ENCODE measurements at places on chromosomes 3 and 15. TPM values are rescaled to one million over a fixed set of nuclear protein-coding genes. Genes with fewer than 3 reads are reported as not detected.

DNA sequence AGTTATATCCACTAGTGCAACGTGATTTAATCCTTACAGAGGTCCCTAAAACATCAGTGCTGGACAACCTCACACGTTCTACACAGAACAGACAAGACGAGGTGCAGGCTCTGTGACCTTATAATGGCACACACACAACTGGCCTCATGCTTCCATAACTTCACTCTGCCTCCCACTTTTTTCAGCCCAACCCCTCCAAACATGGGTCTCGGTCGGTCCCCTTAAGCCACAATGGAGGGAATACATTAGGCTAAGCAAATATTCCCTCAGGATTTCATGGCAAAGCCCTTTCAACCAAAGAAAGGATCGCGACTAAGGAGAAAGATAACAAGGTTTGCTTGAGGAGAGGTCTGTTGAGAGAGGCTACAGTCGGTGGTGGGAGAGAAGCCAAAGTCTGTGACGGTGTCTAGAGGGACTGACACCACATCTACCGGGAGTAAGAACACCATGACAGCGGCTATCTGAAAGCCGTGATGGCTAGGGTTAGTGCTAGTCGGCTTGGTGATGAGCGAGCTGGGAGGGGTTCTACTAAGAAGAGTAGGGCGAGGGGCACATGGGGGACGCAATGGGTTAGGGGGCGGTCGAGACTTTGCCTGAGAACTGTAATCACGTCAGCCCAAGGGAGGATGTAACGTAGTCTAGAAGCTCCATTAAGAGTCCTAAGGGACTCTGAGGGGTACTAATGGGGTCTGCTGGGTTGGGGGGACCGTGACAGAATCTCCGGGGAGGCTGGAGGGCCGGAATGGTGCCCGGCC lies 1.0 kb downstream of the MYO9A start:
- peak; percentile 27 for DNase-seq
- H3K27ac ChIP-seq, result peak overlapping the region; percentile 62
- H3K36me3 ChIP-seq, result no peaks in the 10 kb centered on the region
- peaks cover 4% of the 10 kb centered on the region for H3K4me1 ChIP-seq
- peak overlapping the region; percentile 91 for H3K4me3 ChIP-seq

DNA sequence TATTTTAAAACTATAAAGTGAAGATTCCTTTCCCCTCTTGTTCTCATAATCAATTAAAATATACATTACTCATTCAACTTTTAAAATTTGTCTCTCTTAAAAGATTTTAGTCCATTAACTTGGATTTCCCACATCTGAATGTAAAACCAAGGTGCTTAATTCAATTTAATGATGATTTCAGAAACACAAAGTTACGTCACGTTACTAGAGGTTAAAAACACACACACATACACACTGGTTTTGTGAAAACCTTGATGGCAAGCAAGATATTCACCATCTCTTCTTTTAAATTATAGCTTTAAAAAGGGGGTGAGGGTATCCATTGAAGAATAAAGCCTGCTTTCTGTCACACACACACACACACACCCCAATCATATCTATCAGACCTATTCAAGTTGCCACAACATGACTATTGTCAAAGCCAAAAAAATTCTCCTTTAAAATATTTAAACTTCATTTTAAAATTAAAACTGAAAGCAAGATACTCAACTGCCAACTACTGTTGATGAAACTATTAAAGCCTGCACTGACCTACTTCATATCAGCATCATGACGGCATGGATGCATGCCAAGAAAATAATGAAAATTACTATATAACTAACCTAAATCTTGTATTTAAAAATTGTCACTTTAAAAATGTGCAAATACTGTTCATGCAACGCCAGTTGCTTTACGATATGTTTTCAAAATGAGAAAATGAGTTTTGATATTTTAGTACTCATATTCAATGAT lies 2.1 kb downstream of the RFX7 start:
- H3K27me3 ChIP-seq, result no peaks in the 10 kb centered on the region
- no peaks in the 10 kb centered on the region for H3K36me3 ChIP-seq
- H3K4me3 ChIP-seq, result no peak overlapping the region
- no peak overlapping the region for H3K27ac ChIP-seq
- no peak for DNase-seq

C3orf49 gene
- total RNA-seq, result not detected

DNA sequence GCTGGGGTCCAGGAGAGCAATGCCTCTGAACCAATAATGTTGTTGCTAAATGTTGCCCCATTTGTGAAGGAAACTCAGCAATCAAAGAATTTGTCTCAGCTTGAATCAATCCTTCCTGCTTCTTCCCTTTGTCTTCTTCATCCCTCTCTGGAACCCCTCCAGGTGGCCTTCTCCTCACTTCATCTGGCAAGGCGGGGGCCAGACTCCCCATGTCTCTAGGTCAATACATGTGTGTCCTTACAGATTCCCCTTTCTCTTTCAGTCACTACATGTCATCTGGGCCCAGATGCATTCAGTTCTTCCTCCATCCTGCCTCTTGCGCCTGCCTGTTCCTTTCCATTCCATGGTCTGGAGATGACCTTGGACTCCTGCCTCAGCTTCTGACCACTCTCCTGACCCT lies 8.0 kb upstream of the LTF start:
- no peak overlapping the region for H3K27ac ChIP-seq
- no peaks in the 10 kb centered on the region for H3K27me3 ChIP-seq
- peaks cover 26% of the 10 kb centered on the region for H3K4me1 ChIP-seq
- H3K36me3 ChIP-seq, result no peaks in the 10 kb centered on the region
- no peak overlapping the region for H3K4me3 ChIP-seq

GRCh38 chr3:114450008-114450596 lies 156.3 kb downstream of the TIGIT start:
- H3K4me3 ChIP-seq, result no peak overlapping the region
- H3K27ac ChIP-seq, result peak overlapping the region; percentile 86
- H3K36me3 ChIP-seq, result no peaks in the 10 kb centered on the region
- H3K4me1 ChIP-seq, result peaks cover 23% of the 10 kb centered on the region
- H3K27me3 ChIP-seq, result no peaks in the 10 kb centered on the region

PRTG gene
- total RNA-seq, result 0.22 TPM

DNA sequence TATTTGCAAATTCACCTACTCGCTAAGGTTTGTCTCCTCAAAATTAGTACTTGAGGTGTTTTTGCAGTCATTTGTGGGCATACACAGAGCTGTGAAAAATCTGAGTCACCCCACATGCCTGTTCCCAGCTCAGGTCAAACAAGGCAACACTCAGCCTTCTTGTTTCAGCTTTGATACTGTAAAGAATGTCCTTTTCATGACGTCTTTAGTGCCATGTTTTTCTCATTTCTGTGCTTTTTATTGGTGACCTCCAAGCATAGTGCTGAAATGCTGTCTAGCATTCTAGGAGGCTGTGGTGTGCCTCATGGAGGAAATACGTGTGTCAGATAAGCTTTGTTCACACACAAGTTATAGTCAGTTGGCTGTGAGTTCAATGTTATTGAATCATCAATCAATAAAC lies 8.8 kb downstream of the CAPN3 start:
- H3K4me3 ChIP-seq, result no peak overlapping the region
- H3K36me3 ChIP-seq, result no peaks in the 10 kb centered on the region
- H3K27me3 ChIP-seq, result no peaks in the 10 kb centered on the region

- H3K27me3 ChIP-seq, result no peaks in the 10 kb centered on the region
- H3K36me3 ChIP-seq, result no peaks in the 10 kb centered on the region
- no peaks in the 10 kb centered on the region for H3K4me1 ChIP-seq
- no peak overlapping the region for H3K27ac ChIP-seq
- no peak for DNase-seq
- no peak overlapping the region for H3K4me3 ChIP-seq
These were observed 173.4 kb upstream of the PPP2R3A start for GRCh38 chr3:135792174-135792573.

DNA sequence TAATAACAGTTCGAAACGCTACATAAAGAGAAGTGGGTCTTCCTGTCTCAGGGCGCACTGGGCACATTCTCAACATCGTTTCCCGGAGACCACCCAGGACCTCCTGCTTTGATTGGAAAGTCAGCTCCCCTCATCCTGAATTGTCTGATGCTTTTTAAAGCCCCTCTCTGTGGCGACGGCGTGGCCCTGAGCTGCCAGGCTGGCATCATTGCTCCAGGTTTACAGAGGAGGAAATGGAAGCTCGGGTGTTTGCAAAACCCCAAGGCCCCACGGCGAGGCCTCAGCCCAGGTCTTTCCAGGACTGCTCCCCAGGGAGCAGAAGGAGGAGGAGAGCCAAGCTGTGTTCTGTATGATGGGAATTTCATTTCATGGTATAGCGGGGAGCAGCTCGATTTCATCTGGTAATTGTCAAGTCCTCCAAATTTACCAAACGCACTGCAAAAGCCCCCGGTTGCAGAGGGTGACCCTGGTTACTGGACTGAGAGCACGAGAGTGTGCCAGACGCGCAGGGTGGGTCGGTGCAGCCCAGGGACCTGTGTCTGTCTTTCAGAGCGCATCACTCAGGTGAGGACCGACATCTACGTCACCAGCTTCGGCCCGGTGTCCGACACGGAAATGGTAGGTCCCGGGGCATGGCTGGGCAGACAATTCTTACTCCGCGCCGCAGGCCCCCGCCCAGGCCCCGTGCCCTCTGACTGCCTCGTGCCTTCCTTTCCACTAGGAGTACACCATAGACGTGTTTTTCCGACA lies 15.9 kb downstream of the GABRA5 start:
- no peaks in the 10 kb centered on the region for H3K36me3 ChIP-seq
- no peak for DNase-seq
- H3K4me3 ChIP-seq, result no peak overlapping the region
- H3K4me1 ChIP-seq, result no peaks in the 10 kb centered on the region
- H3K27me3 ChIP-seq, result no peaks in the 10 kb centered on the region

- no peak for DNase-seq
- no peak overlapping the region for H3K4me3 ChIP-seq
- no peaks in the 10 kb centered on the region for H3K4me1 ChIP-seq
- no peaks in the 10 kb centered on the region for H3K36me3 ChIP-seq
- no peaks in the 10 kb centered on the region for H3K27me3 ChIP-seq
These were observed 18.8 kb downstream of the PLA2G4F start for GRCh38 chr15:42137461-42138261.

- H3K27me3 ChIP-seq, result no peaks in the 10 kb centered on the region
- H3K4me1 ChIP-seq, result peaks cover 2% of the 10 kb centered on the region
- DNase-seq, result no peak
These were observed 198.2 kb upstream of the UBE2E2 start for GRCh38 chr3:23004971-23005370.

GRCh38 chr3:151382671-151383070 lies 1.9 kb downstream of the P2RY12 start:
- no peak overlapping the region for H3K27ac ChIP-seq
- no peaks in the 10 kb centered on the region for H3K36me3 ChIP-seq
- H3K4me1 ChIP-seq, result no peaks in the 10 kb centered on the region
- no peak overlapping the region for H3K4me3 ChIP-seq
- no peaks in the 10 kb centered on the region for H3K27me3 ChIP-seq
- no peak for DNase-seq

GRCh38 chr3:129577925-129578786 lies 28.3 kb downstream of the PLXND1 start:
- H3K4me1 ChIP-seq, result no peaks in the 10 kb centered on the region
- no peak overlapping the region for H3K4me3 ChIP-seq
- no peak overlapping the region for H3K27ac ChIP-seq
- DNase-seq, result no peak
- no peaks in the 10 kb centered on the region for H3K36me3 ChIP-seq

DNA sequence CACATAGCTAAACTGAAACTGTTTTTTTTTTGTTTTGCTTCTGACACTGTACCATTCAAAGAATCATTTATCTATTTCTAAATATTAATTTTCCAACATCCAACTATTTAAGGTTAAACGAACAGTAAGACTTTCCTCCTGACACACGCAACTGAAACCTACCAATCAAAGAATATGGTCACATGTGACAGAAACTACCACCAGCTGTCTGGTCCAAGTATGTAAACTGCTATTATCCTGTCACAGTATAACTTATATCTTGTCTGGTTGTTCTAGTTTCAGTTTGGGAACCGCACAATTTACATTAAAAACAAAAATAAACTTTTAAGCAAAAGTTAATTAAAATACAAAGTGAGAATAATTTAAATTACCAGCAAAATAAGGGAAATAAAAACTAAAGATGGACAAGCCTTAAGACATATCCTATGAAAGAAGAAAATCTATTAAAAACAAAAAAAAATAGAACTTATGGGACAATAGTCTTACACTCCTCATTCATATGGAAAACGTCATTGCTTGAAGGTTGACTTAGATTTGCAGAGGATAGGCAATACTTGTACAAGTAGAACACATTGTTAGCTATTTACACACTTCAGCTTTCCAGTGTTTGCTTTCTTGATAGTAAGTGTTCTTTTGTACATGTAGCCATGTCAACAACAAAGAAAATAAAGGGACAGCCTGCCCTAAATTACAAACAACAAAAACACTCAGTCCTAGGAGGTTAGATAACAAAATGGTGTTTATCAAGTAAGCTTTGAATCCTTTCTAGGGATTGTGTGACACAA lies 26.8 kb upstream of the CHRM5 start:
- no peak for DNase-seq
- no peaks in the 10 kb centered on the region for H3K27me3 ChIP-seq
- no peak overlapping the region for H3K4me3 ChIP-seq
- H3K36me3 ChIP-seq, result no peaks in the 10 kb centered on the region
- peaks cover 12% of the 10 kb centered on the region for H3K4me1 ChIP-seq

LYZL4 gene
- not detected for total RNA-seq

DNA sequence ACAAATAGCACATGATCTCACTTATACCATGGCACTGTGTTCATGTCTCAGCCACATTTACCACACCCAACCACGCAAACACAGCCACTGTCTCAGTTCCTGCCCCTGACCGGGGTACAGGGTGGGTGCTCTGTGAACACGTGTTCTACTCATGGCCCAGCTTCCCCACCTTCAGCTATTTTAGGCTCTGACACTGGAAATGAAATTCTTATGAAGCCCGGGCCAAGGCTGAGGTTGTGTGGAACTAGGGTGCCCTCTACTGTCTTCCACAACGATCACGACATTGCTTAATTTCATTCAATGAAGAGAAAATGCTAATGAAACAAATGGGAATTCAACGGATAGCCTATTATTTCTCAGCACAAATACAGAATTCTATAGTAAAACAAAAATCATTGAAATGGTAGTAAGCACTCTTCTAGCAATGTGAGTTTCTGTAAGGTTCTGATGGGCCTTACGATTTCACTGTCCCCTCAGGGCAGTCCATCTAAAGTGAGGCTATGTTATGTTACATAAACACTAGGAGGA lies 2.1 kb upstream of the GABRA5 start:
- no peaks in the 10 kb centered on the region for H3K4me1 ChIP-seq
- H3K4me3 ChIP-seq, result no peak overlapping the region
- no peaks in the 10 kb centered on the region for H3K36me3 ChIP-seq
- no peak overlapping the region for H3K27ac ChIP-seq

ADGRG7 gene
- total RNA-seq, result not detected
